ENCODE measurements at places on chromosomes 7 and 10. TPM values are rescaled to one million over a fixed set of nuclear protein-coding genes. Genes with fewer than 3 reads are reported as not detected.

Gene TMEM225B
- 0.53 TPM for total RNA-seq

Gene METTL27
- total RNA-seq, result 12.0 TPM

Gene C7orf33
- total RNA-seq, result not detected

DNA sequence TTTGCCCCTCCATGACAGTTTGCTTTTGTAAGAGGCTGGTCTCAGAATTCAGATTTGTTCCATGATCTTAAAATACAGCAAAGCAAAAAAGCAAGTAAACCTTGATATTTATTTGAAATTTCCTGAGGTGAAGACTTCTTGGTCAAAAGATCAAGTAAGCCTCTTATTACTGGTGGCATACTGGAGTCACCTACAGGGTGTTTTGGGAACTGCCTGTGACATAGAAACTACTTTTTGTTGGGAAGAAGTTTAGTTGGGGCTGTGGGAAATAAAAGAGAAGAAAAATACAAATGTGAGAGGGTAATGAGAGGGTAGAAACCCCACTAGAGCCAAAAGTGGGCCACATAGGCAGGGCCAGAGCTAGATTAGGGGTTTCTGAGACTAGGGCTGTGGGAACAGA, 217.9 kb downstream of the OTUD1 start:
- peak; percentile 41 for DNase-seq

DNA sequence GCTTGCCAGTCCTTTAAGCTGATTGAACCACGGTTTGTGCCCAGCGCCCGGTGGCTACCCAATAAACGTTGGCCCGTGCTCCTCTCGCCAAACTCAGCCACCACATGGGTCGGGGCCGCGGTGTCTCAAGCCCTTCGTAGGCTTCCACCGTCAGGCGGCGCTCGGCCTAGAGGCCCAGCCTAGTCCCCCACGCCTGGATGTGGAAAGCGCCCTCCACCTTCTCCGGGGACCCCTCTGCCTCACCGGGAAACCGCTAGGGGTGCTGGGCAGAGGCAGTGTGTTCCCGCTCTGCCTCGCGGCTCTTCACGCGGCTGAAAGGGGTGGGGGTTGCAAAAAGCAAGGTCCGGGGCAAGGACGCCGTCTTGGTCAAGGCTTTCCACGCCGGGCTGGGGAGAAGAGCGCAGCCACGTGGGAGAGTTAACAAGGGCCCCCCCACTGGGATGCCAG, 29.8 kb downstream of the LEP start:
- no peak for DNase-seq

GRCh38 chr10:126838316-126838715, 66.9 kb upstream of the DOCK1 start:
- DNase-seq, result no peak

Measured in neural progenitor cell (in vitro differentiated cells).